ENCODE measurements at places on chromosomes 6 and 20.

DNA sequence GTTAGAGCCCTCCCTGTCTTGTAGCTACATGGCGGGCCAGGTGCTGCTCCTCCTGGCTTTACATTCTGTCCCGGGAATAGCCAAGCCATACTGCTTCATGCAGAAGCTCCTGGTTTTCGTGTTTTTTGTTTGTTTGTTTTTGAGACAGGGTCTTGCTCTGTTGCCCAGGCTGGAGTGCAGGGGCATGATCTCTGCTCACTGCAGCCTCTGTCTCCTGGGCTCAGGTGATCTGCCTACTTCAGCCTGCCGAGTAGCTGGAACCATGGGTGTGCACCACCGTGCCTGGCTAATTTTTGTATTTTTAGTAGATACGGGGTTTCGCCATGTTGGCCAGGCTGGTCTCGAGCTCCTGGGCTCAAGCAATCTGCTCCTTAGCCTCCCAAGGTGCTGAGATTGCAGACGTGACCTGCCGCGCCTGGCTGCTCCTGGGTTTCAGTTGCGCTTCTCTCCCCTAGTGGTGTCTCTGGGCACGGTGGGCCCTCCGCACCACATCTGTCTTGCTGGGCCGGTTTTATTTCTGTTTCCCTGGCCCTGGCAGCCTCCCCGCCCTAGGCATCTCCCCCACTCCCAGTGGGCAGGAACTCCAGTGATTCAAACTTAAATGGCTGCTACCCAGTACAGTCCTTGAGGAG is 12.9 kb downstream of the CDYL start:
- DNase-seq, result peak; percentile 5

DNA sequence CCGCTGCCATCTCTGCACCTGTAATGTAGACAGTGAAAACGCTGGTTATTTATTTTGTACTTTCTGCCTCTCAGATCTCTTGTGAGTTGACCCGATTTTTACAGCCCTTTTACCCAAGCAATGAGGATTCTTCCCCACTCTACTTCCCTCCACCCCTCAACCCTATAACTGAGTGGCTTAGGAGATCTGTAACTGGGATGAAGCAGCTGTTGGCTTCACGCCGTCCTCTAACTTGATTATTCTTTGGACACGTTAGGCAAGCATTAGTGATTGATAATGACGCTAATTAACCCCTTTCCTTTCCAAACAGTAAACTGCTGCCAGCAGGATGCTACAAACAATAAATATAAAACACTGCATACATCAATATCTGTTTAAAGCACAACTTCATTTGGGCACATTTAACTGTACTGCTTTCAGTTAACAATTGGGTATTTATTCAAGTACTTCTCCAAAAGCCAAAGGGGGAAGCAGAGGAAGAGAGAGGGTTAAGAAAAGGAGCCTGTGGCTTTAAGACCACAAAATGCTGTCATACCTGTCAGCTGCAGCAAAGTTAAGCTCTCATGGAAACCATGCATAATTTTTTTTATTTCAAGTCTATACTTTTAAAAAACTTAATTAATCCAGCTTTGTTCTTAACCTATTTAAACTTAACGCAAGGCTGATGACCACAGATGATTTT is 21.2 kb downstream of the TFAP2A start:
- no peak for DNase-seq

DNA sequence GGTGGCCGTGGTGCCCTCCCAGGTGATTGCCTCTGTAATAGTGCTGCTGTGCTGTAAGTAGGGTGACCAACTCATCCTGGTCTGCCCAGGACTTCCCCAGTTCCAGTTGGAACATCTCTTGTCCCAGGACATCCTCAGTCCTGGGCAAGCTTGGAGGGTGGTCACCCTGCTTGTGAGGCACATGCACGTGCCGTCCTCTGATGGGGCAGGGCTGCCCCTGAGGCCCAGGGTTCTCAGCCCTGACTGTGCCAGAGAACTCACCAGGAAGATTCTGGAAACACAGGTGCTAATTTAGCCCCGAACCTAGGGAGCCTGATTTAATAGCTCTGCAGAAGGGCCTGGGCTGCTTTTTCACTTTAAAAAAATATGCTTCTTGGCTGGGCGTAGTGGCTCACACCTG is 120.9 kb upstream of the PHACTR3 start:
- no peak for DNase-seq

DNA sequence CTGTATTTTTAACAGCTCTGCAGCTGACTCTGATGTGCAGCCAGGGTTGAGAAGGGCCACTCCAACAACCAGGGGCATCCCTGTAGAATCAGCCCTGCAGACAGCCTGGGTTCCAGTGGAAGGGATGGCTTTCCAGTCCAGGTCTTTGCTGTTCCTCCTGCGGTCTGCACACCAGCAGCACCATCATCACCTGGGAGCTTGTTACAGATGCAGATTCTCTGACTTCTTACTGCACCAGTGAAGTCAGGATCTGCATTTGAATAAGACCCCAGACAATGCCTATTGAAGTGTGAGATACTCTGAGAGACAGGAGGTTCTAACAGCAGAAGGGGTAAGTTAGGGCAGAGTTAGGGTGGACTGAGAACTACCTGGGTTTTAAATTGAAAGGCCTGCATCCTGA is 151.3 kb downstream of the F13A1 start:
- DNase-seq, result no peak

- DNase-seq, result no peak
Measured at GRCh38 chr6:160934157-160934556, 57.4 kb upstream of the MAP3K4 start.

DNA sequence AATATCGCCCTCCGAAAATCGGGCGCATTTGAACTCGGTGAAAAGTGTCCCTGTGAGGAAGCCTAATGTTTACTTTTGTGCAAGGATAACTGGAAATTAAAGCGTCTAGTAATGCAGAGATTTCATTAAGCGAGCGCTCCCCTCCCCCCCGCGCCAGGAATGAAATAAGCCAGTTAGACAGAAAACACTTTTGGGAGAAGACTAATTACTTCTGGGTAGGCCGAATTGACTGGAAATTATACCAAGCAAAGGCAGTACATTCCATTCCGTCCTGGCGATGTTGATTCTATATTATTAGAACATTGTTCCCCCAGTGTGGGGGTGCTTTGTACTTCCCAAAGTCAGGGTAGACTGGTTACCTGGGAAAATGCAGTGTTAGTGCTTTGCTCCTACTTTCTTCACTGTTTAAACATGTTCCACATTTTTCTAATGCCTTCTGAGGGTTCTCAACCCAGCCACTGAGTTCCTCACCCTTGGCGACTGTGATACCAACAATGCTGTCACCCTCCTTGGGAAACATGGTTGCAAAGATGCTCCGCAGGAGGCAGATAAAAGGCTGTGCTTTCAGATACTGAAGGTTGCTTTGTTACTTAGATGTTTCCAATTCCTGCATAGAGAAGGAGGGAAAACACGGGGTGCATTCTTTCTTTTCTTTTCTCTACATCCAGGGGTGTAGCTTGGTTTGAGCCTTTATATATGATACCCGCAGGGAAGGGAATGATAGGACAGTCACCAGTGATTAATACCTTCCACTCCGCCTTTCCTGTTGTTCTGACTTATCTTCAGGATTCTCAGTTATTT is 2.6 kb downstream of the GJA1 start:
- no peak for DNase-seq

DNA sequence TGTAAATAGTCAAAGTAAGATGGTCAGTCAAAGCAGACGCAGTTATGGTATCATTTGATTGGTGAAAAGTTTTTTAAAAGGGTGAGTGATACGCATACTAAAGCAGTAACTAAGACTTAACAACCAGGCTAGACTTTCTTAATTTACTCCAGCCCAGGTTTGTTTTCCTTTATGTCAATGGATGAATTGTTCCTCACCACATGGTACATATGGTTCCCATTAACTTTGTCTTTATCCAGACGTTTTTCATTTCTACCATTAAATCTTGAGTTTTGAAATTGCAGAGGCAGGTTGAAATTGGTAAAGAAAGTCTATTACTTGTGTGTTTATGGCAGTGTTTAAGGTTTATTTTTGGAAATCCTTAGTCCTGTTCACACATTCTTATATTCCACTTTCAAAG is 98.5 kb upstream of the SCGN start:
- no peak for DNase-seq

- no peak for DNase-seq
Measured at GRCh38 chr20:6784210-6784631, 16.7 kb downstream of the BMP2 start.

DNA sequence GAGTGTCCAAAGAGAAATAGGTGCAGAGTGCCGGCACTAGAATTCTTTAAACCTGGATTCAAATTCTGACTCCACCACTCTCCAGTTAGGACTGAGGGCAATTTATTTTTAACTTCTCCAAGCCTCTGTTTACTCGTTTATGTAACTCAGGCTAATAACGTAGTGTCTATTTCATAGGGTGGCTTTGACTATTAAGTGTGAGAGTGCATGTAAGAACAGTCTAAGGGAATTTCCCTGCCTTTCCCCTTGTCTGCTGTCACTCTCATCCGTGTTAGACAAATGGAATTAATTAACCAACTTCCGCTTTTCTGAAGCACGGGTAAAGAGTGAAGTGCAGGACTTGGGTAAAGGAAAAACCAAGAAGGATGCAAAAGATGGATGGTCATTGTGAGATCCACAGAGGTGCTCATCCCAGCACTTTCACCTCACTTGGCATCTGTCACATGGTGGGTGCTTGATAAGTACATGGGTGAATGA is 4.1 kb upstream of the ZKSCAN8 start:
- DNase-seq, result no peak

DNA sequence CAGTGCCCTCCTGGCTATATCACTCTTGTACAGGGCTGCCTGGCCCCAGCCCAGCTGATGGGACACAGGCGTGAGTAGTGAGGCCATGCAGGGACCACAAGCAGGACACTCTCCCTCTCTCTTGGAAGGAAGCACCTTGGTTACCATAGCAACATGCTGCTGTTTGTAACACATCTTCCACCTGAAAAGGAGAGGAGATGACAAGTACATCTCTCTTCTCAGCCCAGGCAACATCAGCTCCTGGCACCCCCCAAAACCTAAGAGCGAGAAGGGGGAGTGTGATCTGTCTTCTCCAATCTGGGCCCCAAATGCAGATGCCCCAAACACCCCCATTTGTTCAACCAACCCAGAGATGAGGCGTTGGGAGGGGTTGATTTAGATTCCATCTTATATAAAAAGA is 49.9 kb downstream of the KCNB1 start:
- DNase-seq, result no peak

- DNase-seq, result no peak
Measured at GRCh38 chr20:61628480-61628879, 376.4 kb downstream of the CDH4 start.

DNA sequence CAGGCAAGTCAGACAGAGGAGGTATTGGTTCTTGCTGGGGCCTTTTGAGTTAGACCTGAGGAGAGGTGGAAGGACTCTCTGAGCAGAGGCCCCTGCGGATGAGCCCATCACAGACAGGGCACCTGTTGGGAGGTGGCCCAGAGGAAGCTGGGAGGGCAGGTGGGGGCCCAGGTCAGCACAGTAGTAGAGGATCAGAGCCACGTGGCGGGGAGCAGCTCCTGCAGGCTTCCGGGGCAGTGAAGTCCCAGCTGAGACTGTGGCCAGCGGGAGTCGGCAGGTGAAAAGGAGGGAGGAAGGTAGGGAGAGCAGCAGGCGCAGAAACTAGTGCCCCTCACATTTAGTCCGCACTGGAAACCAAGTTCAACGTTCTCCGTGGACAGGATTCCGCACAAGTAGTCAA is 61.8 kb downstream of the RSPH3 start:
- no peak for DNase-seq

DNA sequence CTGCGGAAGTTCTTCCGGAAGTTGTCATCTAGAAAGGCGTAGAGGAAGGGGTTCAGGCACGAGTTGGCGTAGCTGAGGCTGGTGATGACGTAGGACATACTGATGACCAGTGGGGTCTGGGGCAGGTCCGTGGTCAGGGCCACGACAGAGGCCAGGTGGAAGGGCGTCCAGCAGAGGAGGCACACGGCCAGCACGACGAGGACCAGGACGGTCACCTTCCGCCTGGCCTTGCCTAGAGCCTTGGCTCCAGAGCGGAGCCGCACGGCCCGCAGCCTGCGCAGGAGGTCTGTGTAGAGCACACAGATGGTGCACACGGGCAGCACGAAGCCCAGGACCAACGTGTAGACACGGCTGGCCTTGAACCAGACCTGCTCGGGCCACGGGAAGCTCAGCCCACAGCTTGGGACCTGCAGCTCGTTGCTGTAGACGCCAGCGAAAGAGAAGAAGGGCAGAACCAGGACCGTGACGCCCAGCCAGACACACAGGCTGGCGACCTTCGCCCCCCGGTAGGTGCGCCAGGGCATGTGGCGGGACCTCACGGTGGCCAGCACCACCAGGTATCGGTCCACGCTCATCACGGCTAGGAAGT is 1.4 kb downstream of the NPBWR2 start:
- DNase-seq, result no peak
